Lung microvascular endothelial cell (primary cell): ENCODE measurements at places on chromosomes 4 and X.
A peak's percentile ranks its signal among the peaks of the same experiment; 100 is the strongest.

DNA sequence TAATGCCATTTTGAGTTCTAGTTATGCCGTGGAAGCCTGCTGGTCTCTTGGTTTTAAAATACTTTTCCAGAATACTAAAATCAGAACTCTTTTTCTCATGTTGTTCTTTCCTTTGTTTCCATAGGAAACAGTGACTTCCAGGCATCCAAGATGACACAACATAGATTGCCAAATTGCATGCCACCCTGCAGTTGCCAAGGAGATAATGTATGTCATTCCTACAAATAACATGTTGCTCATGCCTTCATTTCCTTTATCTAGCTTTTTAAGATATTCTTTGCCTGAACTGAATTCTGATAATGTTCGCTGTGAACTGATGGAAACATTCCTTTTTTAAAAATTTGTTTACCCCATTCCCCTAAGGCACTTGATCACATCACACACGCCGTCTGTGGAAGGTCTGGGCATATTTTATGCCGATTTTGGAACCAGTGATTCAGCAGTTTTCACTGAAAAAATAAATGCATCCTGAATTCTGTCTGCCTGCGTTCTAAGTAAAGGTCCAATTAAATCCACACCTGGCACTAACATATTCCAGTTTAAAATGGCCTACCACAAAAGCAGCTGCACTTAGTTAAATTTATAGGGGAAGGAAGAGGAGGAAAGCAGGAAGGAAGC lies 38.0 kb upstream of the COX7B2 start:
- DNase-seq = peak; percentile 84

GRCh38 chrX:119477812-119478232 lies 9.6 kb downstream of the SLC25A5 start:
- peak; percentile 22 for DNase-seq

DNA sequence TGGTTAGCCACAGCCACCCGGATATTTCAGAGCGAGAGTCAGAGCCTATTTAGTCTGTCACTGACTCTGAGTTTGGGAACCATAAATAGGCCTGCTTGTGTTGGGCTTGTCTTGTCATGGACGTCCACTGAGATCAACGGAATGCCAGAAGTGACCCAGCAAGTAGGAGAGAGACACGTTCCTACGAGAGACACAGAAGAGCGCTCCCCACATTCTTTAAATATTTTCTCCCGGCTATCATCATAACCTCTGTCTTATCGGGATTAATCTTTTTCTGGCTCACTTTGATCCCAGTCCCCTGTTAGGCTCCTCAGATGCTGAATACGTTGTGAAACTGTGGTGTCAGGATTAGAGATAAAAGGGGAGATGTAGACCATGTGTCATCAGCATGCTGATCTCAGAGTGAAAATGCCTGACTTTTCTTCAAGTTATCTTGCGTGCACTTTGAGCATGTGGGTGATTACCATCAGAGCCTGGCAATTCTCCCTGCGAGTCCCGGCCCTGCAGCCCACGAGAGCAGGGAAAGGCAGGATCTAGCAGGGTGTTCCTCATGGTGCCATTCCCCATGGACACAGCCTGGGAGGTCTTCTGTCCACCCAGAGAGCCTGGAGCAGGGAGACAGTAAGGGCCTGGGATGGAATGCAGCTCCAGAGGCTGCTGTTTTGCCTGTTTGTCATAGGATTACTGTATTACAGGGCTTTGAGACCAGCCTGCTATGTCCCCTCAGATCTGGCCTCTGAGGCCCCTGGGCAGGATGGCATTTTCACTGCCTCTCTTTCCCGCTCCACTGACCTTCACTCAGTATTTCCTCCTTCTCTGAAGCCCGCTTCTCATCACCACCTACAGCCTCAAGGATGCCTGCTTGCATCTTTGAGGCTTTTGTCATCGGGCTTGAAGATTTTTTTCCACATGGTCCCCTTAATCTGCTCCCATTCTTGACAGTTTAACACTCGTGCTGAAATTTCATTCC lies 2.8 kb upstream of the TENM3 start:
- DNase-seq = no peak

DNA sequence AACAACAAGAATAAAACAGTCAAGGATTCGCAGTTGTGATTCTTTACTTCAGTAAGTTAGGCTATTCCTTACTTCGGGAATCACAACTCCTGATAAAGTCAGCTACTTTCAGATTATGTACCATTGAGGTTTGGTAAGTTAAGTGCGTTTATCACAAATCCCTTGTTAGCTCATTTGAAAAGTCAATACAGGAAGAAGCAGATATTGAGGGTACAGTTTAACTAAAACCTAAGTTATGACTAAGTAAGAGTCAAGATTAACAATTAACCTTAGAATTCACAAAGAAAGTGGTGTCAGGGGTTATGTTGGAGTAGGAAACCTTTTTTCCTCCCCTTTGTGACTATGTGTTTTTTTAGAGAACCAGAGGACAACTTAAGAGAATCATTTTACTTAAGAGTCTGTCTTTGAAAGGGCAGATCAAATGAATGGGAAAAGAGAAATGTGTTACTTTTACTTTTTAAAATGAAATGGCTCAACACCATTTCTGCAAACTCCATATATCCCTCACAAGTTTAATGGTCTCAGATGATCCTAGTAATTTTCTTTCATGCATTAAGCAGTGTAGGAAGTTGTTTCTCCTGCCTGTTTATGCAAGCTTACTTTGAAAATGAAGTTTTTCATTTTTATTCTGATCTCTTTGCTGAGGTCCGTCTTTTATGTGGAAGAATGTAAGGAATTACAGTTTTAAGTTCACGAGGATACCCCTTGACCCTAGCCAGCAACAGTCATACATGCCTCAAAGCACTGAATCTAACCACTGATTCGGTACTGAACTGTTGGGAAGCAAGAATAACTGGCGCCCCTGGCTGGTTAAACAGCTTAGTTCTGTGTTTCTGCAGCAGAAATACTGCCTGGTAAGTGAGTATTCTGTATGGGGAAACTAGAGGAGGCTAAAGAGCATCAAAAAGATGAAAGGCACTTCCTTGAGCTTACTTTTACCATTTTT lies 211.7 kb downstream of the SLC4A4 start:
- DNase-seq = no peak

DNA sequence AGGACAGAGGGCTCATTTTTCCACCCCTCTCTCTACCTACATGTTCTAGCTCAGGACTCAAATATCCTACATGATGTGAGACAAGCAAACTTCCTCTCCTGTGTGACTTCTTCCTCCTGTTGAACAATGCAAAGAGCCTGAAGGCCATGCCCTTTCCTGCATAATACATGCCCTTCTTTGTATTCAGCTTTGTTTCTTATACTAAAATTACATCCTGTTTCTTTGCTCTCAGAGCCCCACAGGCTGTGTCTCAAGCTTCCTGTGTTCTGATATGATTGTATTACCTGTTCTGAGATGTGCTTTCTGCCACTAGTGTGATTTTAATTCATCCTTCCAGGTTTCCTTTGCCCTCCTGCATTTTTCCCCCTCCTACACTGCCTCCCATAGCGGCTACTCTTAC lies 166.4 kb upstream of the AFF2 start:
- peak; percentile 3 for DNase-seq

- DNase-seq = no peak
Observed at GRCh38 chrX:118348186-118348810, 2.4 kb downstream of the WDR44 start.

- DNase-seq = no peak
Observed at GRCh38 chr4:11328401-11328800, 100.3 kb downstream of the HS3ST1 start.

DNA sequence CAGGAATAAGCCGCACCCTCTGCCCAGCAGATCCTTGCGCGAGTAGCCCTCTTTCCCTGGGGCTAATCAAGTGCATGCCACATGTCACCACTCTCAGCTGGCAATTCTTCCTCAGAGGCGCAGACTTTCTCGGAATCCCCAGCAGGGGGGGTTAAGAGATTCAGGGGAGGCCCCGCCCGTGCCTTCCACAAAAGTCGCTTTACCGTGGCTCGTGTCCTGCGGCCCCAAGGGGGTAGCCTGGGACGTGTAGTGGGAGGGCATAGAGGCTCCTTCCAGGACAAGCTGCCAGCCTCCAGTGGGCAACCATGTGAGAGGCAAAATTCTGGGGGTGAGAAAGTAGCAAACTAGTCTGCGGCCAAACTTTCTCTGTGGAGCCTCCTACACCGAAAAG lies 652 bp downstream of the SRPX start:
- DNase-seq = peak; percentile 28

DNA sequence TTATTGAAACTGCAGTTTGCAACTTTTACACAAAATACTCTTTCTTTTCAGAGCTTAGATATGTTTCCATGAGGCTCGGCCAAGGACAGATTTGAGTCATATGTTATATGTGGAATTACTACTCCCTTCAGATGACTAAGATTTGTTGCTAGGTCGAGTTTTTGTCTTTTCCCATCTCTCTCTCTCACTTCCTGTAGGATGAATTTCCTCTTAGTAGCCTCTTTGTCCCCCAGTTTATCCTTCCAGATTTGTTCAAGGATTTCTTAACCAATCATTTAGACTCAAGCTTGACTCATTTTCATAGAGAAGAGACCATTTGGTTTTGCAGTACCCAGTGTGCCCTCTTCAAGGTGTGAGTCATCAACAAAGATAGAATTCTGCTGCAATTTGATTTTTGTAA lies 209.2 kb downstream of the GLUD2 start:
- no peak for DNase-seq

DNA sequence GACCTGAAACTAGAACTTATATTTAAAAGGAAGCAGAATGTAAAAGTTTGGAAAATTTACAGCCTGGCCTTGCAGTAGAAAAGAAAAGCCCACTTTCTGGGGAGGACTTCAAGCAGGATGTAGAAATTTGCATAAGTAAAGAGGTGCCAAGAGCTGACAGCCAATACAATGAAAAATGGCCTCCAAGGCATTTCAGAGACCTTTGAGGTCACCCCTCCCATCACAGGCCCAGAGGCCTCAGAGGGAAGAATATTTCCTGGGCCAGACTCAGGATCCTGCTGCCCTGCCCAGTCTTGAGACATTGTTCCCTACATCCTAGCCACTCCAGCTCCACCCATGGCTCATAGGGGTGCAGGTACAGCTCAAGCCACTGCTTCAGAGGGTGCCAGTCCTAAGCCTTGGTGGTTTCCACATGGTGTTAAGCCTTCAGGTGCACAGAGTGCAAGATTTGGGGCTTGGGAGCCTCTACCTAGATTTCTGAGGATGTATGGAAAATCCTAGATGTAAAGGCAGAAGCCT lies 518.9 kb upstream of the INTU start:
- DNase-seq = no peak

GRCh38 chrX:47420962-47421361 lies 50.6 kb downstream of the ZNF157 start:
- no peak for DNase-seq

DNA sequence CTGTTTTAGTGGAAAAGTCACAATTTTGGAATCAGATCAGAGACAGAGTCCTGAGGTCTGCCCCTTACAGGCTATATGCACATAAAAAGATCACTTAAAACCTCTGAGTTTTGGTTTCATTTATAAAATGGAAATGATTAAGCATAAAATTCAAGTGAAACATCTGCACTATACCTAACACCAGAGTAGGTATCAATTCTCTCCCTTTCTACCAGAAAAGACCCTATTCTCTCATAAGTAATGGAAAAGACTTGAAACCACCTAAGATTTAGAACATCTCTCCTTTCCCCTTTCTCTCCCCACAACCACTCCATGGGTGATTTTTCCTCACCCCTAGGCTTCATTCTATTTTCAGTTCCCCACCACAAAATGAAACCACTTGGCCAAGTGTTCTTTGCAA lies 907 bp downstream of the LHFPL1 start:
- DNase-seq = no peak

GRCh38 chr4:145830699-145831098 lies 107.9 kb downstream of the ZNF827 start:
- DNase-seq = no peak

GRCh38 chr4:131613824-131614216 lies 1535.3 kb upstream of the PCDH10 start:
- DNase-seq = no peak

DNA sequence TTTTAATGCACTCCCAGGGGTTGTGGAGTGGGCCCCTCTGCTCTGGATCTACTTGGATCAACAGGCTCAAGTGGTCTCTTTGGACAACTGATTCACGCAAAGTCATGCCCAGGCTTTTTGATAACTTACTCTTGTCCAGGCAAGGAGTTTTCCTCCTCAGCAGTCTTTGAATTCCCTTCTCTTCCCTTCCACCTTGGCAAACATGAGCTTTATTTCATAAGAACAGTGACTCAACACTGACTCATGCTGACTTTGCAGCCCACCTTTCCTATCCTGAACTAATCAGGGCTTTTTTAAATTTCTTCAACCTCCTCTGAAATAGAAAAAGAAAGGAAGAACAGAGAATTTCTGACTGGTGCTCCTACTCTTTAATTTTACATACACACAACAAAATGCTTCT lies 132.1 kb upstream of the LDB2 start:
- DNase-seq = no peak

- DNase-seq = no peak
Observed at GRCh38 chrX:22268706-22269105, 4.0 kb upstream of the CBLL2 start.

DNA sequence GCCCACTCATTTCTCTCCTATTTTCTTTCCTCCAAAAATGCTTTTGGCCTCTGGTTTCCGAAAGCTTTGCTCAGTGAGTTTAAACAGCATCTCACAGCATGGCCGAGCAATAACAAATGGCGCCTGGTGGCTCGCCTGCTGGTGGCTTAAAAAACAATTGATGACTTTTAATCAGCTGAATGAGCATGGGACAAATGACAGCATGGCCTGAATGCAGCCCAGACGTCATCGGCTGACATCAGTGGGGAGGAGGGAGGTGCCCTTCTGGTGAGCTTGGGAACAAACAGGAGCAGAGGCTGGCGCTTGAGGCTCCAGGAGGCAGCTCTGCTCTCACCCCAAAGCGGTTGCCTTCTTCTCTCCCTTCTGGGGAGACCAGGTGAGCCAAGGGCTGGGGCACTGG lies 286.4 kb downstream of the BCOR start:
- no peak for DNase-seq

GRCh38 chr4:184268584-184269160 lies 51.0 kb upstream of the ENPP6 start:
- DNase-seq = no peak

DNA sequence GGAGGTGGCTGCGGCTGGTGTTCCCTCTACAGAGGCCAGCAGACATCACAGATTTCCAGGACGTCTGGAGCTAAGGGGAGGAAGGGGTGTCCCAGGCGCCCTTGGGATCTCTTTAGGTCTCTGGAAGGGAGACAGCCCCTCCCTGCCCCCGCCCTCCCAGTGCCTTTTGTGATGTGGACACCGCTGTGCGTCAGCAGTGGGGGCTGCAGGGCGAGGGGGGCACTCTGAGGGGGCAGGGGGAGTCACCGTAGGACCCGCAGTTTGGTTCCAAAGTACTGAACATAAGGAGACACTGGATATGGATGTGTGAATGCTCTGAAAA lies 25.6 kb upstream of the MXD4 start:
- DNase-seq = no peak
